ENCODE measurements at places on chromosomes 1 and 21.

- no peak for DNase-seq
These were observed 51.2 kb downstream of the DIP2A start for GRCh38 chr21:46509741-46510502.

- no peak for DNase-seq
These were observed 2.0 kb downstream of the PRKAA2 start for GRCh38 chr1:56647106-56647505.

- no peak for DNase-seq
These were observed 548 bp downstream of the KCNN3 start for GRCh38 chr1:154869351-154870114.

DNA sequence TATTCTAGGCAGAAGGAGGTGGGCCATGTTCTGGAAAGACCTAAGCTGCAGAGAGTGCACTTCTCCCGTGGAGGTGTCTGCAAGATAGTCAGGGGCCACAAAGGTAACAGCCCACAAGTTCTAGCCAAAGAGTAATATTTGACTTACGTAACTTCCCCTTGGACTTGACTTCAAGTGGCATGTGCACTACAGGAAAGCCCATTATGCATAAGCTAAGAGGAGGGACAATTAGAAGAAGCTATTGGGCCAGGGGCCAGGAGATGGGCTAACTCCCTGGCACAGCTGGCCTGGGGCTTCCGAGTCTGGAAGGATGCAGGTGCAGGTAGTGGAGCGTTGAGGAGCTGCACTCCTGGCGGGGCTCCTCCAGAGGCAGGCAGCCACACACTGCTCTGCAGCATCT, 58.3 kb downstream of the ERG start:
- no peak for DNase-seq

GRCh38 chr1:153929426-153929825, 6.7 kb upstream of the GATAD2B start:
- no peak for DNase-seq

DNA sequence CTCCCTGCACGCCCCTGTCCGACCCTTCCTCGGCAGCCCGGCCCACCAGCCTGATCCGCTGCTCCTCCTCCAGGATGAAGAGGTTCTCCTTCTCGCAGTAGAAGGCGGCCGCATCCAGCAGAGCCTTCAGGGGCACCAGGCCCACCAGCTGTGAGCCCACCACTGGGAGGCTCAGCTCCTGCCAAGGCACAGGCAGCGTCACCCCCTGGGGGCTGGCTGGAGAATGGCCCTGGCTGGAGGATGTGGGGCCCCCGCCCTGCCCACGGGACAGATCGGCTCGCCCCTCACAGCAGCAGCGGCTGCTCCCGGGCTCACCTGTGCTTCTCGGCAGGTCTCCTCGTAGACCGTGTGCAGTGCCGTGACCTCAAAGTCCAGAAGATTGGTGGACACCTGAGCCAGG, 5.3 kb downstream of the FTCD start:
- no peak for DNase-seq

DNA sequence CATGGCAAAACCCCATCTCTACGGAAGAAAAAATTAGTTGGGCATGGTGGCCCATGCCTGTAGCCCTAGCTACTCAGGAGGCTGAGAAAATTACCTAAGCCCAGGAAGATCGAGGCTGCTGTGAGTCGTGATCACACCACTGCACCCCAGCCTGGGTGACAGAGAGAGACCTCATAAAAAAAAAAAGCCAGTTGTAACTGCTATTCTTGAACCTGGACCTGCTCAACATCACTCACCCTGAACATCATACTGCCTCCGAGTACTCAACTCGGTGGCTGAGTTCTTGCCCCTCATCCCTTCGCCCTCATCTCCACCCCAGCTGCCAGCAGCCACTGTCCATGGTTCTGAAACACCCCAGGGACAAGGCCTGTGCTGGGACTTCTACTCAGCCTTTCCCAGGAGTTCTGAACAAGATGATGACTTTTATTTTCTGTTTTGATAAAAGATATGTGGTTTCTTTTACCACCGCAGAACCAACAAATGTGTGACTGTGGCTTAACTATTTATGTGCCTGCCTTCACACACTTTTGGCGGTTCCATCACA, 5.4 kb upstream of the DISP3 start:
- no peak for DNase-seq

- DNase-seq, result no peak
These were observed 21.1 kb downstream of the C2CD2 start for GRCh38 chr21:41932576-41933312.

GRCh38 chr1:19869929-19870328, 12.3 kb upstream of the OTUD3 start:
- no peak for DNase-seq

GRCh38 chr1:2799811-2800663, 1.5 kb downstream of the TTC34 start:
- DNase-seq, result no peak

GRCh38 chr1:68174738-68175113, 57.6 kb downstream of the WLS start:
- DNase-seq, result no peak
